ENCODE measurements at places on chromosomes 11 and 22.
A peak's percentile ranks its signal among the peaks of the same experiment; 100 is the strongest.

DNA sequence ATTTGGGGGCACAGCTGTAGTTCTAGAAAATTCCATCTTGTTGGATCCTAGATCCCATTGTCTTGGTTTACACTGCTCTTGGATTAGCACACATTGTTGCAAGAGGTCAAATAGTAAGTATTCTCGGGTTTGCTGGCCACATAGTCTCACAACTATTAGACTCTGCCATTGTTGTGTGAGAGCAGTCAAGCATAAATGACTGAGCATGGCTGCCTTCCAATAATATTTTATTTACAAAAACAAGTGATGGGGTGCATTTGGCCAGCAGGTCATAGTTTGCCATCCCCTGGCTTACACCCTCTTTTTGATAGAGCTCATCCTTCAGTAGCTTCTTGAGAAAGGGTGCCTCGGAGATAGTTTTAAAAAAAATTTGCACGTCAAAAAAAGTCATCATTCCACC, 77.9 kb upstream of the ALX4 start:
- DNase-seq, result no peak

GRCh38 chr11:4839851-4840549, 9.0 kb downstream of the OR51S1 start:
- DNase-seq, result peak; percentile 42

GRCh38 chr22:17787241-17787640, 13.0 kb upstream of the BID start:
- DNase-seq, result no peak

DNA sequence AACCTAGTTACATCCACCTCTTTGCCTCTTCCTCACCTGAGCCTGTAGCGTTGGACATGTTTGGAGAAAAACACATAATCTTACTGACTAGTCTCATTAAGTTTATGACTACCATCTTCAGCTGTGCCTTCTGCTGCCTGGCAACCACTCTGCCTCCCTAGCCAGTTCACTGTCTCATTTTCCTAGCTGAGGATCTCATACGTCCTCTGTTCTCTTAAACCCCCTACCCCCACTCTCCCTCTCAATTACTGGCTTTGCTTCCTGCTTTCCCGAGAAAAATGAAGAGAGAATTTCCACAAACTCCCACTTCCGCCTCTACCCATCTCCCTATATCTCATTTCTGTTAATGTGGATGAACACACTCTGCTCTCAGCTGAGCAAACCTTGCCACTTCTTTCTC, 239.3 kb upstream of the POU2AF2 start:
- no peak for DNase-seq

DNA sequence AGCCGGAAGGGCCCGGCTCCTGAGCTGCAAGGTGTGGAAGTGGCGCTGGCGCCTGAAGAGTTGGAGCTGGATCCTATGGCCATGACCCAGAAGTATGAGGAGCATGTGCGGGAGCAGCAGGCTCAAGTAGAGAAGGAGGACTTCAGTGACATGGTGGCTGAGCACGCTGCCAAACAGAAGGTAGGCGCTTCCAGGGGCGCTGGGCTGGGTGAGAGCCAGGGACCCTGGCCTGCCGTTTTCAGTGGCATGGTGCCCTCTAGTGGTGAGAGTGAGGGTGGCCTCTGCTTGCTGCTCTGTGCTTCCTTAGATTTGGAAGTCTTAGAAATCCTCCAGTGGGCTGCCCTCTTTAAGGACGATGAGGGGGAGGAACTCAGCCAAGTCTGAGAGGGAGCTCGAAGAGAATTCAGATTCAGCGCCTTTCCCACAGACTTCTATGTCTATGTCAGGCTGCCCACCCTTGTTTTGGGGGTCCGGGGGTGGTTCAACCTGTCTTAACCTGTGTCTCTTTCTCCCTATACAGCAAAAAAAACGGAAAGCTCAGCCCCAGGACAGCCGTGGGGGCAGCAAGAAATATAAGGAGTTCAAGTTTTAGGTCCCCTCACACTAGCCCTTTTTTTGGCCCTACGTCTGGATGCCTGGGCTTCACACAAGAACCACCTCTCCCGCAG, 1.8 kb upstream of the PACS1 start:
- DNase-seq, result peak; percentile 64

DNA sequence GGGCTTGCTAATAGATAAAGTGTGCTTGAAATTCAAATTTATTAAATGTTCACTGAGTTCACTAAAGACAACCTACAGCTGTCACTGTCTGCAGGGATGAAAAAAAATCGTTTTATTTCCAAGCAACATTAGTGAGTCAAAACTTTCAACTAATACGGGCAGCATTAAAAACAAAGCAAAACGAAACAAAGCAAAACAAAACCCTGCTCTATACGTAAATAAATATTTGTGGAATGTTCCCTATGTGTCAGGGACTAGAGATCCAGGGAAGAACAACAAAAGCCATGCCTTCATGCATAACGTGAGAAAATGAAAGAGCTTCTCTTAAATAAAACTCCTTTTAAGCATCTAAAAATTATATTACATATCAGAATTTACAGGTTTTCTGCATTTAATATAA, 553 bp downstream of the NAALAD2 start:
- no peak for DNase-seq

DNA sequence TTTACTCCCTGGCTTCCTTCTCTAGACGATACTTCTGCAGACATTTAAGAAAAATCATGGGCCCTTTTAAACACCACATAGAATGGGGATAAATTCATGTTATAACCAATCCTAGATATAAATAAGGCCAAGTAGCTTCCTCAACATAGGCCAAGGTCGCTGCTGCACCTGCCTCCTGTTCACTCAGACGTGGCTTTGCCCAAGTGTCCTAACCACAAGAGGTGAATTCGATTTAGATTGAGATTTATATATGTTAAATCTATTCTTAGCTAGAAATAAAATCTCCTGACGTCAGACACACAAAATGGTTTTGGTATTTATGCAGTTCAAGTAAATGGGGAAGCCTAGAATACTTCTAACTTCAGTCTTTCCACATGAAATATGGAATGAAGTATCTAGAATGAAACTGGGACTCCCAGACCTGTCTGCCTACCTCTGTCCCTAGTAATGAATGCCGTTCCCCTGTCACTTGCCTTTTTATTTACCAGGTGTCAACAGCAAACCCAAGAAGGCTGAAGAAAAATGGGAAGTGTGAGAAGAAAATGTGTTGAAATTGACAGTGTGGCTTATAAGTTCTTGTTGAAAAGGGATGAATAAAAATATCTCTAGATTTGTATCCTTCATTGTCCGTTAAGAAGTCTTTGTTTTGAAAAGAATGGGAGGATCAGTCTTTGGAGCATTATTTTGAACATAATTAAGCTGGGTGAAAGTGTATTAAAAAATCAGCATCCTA, 131.8 kb downstream of the HIPK3 start:
- DNase-seq, result no peak

- DNase-seq, result no peak
Measured at GRCh38 chr22:32949391-32950173, 108.6 kb downstream of the SYN3 start.

- no peak for DNase-seq
Measured at GRCh38 chr11:67528376-67528775, 5.1 kb upstream of the CABP2 start.

GRCh38 chr11:19679952-19680828, 32.4 kb upstream of the NAV2 start:
- peak; percentile 99 for DNase-seq

GRCh38 chr11:44034639-44035038, 13.1 kb upstream of the ACCSL start:
- DNase-seq, result no peak

DNA sequence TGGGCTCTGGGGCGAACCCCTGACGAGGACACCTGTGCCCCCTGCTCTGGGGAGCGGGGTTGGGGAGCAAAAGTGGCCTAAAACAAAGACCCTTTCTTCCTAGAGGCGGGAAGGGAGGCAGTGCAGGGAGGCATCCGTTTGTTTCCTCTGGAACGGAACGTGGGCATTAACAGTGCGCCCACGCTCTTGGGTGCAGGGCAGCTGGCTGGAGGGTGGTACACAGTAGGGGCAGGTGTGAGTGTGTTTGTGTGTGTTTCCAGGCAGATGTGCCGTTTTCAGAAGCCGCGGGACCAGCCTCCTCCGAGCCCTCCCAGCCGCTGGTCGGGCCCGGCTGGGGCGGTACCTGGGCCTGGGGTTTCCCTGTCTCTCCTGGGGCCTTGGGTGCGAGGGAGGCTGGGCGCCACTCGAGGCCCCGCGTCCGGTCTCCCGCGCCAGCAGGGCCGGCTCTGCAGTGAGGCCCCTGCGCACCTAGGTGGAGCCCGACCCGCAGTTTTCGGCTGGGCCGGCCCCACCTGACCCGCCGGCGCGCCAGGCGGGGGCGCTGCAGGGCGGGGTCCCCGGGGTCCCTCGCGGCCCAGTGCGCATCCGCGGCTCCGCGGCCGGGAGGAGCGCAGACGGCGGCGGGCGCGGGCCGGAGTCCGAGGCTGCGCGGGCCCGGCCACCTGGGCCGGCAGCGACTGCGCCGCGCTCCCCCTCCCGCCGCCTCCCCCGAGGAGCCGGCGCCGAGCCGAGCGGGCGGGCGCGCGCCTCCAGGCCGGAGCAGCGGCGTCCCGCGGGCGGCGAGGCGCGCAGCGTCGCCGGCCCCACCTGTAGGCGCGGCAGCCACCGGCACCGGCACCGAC, 1252.7 kb downstream of the BRD1 start:
- DNase-seq, result no peak

DNA sequence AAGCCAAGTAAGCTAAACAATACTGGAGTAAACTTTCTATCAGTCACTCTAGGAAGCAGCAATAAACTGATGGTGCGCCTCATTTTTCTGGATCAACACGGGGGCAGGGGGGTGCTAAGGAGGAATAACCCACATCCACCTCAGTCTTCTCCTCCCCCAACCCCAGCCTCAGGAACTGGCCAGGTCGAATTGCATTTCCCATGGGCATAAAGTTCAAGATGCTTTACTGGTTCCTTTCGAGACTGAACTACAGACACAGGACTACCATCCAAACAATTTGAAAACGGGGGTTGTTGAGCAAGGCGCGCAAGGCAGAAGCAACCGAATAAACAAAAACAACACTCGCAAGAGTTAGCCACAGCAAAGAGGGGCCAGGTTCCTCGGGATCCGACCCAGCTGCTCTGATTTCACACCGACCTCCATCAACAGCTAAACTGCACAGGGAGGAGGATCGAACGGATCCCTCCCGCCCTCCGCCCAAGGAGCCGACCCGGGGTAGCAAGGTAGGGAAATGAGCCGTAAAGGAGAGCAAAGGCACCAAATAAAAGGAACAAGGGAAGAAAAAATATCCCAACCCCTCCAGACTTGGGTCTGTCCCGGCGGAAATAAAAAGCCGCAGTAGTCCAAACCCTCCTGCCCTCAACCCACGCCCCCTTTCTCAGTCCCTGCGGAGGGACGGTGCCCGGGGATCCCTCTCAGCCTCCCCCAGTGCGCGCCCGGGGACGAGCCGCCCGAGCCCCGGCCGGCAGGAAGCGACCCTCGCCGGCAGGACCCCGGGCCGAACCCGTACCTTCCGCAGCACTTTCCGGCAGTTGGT, 801 bp downstream of the SESN3 start:
- peak; percentile 10 for DNase-seq

- peak; percentile 49 for DNase-seq
Measured at GRCh38 chr11:120399307-120399706, 63.1 kb downstream of the ARHGEF12 start.

DNA sequence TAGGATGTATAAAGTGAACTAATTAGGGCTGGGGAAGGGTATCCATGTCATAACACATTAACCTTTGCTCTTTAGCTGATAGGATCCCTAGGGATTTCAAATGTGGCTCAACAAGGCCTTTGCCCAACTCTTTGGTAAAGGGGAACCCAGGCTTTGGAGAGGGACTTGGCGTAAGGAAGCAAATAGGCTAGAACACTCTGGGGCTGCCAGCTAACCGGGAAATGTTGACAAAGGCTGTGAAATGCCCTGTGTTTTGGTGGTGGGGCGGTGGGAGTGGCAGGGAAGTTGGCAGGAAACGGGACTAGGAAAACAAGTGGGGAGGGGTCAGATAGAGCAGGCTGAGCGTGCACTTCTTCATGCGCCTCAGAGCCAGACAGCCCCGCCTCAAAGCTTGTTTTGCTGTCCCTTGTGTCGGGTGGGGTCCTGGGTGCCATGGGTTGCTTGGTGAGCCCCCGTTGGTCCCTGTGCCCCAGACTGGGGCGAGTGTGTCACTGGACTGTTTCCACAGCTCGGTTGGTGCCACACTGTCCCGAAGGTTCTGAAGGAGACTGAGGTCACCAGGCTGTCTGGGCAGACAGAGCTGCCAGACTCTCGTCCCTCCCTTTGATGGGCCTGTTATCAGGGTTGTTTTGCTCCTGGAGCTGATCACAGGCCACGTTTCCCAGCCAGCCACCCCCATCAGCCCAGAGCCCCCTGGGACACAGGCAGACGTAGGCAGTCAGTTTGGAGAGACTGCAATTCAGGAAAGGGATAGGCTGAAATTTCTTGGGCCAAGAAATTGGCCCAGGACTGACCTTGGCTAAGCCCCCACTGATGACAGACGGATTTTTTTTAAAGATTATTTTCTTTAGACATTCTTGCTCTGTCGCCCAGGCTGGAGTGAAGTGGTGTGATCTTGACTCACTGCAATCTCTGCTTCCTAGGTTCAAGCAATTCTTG, 19.6 kb downstream of the KCTD21 start:
- DNase-seq, result no peak

DNA sequence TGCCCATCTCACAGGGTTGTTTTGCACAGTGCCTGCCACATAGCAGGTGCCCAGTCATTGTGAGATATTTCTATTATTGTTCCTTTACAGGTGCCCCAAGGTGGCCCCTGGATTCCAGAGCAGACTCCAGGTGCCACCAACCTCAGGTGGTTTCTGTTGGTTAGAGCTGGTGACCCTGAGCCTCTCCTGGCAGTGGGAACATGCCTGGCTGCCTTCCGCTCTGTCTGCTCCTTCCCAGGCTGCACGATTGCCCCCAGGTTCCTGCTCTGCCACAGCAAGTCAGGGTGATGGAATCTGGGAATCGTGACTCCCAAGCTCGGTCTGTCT, 12.6 kb upstream of the OMP start:
- no peak for DNase-seq

DNA sequence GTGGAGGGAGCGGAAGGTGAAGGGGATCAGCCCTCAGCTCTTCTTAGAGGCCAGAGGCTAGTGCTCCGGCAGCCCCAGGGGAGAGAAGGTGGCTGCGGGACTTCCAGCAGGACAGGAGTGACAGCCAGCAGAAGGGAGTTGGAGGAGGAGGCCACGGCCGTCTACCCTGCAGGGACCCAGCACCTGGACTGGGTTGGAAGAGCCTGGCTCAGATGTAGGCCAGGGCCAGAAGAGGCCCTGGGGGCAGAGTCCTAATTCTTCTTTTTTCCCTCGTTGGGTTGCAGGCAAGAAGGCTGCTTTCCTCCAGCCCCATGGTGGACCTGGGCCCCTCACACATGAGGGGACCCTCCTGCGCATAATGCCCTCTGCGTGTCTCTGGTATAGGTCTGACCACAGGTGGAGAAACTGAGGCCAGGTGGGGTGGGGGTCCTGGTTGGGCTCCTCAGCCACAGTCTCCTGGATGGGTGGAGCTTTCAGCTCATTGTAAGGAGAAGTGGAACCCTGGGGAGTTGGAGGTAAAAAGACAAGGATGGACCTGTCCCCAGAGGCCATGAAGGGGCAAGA, 2.3 kb upstream of the MCAM start:
- DNase-seq, result no peak

DNA sequence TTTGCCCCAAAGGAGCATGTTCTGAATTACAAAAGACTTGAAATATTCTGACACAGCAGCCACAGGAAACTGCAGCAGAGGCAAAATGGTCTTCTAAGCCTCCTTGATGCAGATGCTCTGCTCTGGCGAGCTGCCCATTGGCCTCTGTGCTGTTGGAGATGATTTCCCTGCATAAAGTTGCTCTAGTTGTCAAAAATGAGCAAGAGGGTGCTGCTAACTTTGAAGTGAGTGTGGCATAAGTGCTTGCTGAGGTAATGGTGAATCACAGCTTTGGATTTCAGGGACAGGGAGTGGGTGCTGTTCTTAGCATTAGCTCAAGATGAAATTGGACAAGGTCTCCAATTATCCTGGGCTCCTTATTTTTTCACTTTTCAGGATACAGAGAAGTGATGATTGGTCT, 435.4 kb downstream of the TMEM135 start:
- DNase-seq, result peak; percentile 86
